NCI-H187 treated with DMSO at 0.1 percent for 48 hours (cell line): ENCODE measurements at places on chromosomes 7 and 10.

DNA sequence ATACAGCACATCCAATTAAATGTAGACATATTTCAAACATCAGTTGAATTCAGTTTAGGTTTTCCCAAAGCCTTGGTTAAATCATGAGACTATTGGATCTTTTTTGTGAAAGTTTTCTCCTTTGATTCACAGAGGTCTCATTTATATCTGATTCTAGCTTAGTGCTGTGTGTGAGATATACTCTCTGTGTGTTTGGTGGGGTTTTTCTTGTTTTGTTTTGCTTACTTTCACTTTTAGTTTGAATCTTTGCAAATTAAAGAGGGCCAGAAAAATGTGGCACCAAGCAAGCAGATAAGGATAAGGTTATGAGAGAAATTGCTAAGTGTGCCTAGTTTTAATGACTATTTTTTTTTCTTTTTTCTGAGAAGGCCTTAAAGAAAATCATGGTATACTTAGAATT lies 12.6 kb upstream of the OR6B1 start:
- no peak for DNase-seq

- no peak for DNase-seq
Observed at GRCh38 chr10:95069286-95069685, at the start of gene CYP2C8. TSS of gene CYP2C8 (minus strand) at chr10:95069497. CDS start at chr10:95069402, 95 bp downstream.

GRCh38 chr7:52639981-52640380 lies 395.5 kb upstream of the POM121L12 start:
- no peak for DNase-seq

- no peak for DNase-seq
Observed at GRCh38 chr10:90447831-90448230, 410.0 kb downstream of the HTR7 start.

- DNase-seq, result no peak
Observed at GRCh38 chr10:99010286-99010685, 225.4 kb downstream of the HPSE2 start.

DNA sequence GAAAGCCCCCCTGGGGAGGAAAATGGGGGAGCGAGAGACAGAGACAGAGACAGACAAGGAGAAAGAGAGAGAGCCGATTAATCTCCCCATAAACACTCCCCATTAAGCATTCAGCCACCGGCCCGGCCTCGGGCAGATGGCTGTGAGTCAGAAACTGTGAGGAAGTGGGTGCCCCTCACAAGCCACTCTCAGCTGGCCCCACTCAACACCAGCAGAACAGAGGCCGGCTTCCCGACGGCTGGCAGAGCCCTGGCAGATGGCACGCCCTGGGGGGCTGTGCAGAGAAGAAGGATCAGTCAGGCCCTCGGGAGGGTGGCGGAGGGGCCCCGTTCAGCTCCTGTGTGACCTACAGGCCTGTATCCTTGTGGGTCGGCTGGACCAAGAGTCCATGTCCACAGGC lies 41.2 kb downstream of the CAMK2B start:
- no peak for DNase-seq

GRCh38 chr10:79268161-79268601 lies 79.1 kb upstream of the PPIF start:
- no peak for DNase-seq

DNA sequence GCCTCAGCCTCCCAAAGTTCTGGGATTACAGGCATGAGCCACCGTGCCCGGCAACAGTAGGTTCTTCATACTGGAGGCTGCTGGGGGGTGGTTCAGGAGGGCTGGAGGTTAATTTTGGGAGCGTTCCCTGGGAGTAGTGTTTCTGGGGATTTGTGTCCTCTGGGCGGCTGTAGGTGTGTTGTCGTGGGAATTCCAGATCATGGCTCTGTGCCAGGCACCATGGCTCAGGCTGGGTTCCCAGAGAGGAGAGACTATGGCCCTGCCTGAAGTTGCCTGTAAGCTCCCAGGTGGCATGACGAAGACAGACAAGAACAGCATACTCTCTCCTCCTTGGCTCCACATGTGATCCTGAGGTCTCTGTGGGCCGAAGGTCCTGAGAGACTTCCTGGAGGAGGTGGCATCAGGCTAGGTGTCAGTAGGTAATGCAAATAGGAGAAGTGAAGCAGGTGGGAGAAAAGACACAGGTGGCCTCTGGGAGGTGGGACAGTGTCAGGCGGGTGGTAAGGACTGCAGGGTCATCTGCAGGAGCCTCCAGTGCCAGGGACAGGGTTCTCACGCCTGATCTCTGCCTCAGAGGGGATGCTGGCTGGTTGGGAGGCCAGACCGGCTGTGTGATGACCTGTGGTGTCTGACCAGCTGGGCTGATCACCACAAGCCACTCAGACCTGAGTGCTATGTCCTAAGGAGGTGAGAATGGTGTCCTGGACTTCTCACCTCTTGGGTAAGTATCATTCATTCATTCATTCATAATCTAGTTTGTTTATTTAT lies 18.7 kb downstream of the CLIP2 start:
- DNase-seq, result no peak

GRCh38 chr10:91257310-91257709 lies 36.8 kb downstream of the PCGF5 start:
- no peak for DNase-seq

DNA sequence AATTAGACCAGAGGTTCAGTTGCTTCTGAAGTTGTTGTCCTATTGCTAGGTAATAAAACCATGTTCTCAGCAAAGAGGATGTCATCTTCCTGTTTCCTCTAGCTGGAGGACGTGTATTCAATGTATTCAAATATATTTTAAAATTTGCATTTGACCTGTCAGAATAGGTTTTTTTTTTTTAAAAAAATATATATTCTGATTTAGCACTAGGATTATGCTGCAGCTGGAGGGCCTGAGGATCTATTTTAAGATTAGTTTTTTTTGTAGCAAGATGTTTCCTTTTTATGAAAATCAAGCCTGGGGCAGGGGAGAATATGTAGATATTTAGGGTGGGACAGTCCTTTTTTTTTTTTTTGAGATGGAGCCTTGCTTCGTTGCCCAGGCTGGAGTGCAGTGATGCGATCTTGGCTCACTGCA lies 337.0 kb downstream of the FRMD4A start:
- no peak for DNase-seq
